GDM1 (cell line): ENCODE measurements at places on chromosomes 2 and 18.

DNA sequence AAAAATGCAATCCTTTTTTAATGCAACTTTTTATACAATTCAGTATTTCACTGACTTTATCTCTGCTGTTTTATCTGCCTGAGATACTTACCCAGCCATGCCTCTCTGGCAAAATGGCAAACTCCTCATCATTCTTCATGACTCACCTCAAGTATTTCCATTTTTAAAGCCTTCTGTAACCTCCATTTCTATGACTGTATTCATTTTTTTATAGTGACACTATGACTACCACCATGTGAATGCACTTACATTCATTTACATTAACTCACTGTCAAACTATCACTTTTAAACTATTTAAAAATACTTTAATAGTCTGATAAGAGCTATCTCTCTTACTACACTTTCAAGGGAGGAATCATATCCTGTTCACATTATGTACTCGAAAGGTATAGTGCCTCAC, 99.4 kb upstream of the SCN7A start:
- no peak for DNase-seq

DNA sequence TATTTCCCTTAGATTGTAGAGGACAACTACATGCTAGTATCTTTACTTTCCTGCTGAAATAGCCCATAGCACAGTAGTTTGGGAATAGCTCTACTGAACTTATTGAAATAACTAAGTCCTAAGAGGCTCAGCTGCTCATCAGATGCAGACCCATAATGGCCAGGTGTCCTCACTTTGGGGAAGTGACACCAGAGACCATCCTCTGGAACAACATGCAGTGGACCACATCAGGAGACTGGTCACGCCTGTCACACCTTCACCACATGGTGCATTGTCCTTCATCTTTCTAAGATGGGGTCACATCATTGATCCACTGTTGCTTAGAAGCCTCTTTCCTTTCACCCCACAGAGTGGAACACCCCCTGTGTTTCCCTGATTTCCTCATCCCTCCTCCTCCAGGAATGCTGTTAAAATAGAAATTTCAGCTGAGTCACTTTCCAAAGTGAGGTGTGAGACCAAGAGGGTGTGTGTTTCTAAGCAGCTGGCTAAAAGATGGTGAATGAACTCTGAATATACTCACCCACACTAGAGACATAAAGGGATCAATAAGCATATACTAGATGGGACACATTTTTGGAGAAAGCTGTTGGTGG, 215.2 kb upstream of the LRRTM1 start:
- no peak for DNase-seq

GRCh38 chr18:13745696-13746095, 19.2 kb downstream of the RNMT start:
- no peak for DNase-seq

GRCh38 chr2:121359170-121359569, 74.2 kb upstream of the TFCP2L1 start:
- no peak for DNase-seq

DNA sequence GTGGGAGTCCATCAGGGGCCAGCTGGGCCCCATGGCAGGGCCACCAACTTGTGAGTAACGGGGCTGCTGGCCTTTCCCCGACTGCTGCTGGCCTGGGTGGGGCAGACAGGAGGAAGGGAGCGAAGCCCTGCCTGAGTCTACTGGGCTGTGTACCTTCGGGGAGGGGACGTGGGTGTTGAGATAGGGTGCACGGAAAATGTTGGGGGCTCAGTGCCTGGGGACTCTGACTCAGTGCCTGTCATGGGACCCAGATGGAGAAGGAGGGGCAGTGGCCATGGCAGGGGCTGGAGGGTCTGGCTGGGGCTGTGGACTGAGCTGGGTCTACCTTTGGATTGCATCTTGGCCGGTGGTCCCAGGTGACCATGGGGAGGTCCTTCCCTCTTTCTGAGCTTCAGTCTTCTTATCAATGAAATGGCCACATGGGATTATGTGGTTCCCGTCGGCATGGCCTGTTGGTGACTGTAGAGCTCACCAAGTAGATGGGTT, 4.0 kb downstream of the SLC4A3 start:
- no peak for DNase-seq

GRCh38 chr2:101087638-101088037, 63.5 kb downstream of the TBC1D8 start:
- no peak for DNase-seq

GRCh38 chr2:39521876-39522517, 84.9 kb upstream of the MAP4K3 start:
- no peak for DNase-seq

DNA sequence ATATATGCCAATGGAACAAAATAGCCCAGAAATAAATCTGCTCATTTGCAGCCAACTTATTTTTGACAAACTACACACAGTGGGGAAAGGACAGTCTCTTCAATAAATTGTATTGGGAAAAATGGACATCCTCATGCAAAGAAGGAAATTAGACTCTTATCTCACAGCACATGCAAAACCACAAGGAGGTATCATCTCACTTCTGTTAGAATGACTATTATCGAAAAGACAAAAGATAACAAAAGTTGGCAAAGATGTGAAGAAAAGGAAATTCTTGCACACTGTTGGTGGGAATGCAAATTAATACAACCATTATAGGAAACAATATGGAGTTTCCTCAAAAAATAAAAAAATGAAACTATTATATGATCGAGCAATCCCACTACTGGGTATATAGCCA, 16.3 kb upstream of the WDR75 start:
- DNase-seq: no peak

DNA sequence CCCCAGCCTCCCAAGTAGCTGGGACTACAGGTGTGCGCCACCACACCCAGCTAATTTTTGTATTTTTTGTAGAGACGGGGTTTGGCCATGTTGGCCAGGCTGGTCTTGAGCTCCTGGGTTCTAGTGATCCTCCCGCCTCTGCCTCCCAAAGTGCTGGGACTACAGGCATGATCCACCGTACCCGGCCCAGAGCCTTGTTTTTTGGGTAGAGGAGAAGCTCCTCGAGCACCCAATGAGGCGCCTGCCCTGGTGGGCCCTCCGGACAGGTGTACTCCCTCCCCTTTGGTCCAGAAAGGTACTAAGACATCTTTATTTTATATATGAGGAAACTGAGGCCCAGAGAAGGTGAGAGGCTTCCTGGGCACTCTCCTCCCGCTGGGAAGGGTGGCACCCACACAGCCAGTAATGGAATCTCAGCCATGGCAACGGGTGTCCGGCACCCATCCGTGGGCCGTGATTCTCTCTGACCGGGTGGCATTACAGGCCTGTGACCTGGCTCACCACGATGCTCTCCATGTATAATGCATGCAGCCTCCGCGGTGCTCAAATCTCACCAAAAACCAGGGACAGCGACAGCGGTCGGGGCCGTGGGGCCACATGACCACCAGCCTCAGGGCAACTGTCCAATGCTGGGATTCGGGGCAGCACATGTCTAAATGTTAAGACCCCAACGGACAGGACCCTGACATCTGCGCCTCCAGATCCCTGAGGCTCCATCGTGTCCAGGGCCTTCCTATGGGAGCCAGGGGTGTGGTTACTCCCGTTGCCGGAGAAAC, 16.8 kb upstream of the KLHL30 start:
- DNase-seq: no peak

GRCh38 chr2:29742656-29743055, 178.7 kb downstream of the ALK start:
- DNase-seq: no peak

DNA sequence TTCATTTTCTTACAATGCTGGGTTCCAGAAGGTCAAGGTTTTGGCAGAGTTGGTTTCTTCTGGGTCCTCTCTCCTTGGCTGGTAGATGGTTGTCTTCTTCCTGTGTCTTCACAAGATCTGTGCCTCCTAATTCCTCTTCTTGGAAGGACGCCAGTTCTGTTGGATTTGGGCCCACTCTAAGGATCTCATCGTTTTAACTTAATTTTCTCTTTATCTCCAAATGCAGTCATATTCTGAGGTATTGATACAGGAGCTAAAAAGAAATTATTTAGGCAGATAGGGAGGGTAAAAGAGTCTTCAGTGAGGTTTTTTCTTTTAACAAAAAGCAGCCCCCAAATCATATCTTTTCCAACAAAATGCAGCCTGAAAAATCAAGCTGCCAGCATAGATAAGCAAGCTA, 998.4 kb downstream of the SOCS6 start:
- DNase-seq: no peak

DNA sequence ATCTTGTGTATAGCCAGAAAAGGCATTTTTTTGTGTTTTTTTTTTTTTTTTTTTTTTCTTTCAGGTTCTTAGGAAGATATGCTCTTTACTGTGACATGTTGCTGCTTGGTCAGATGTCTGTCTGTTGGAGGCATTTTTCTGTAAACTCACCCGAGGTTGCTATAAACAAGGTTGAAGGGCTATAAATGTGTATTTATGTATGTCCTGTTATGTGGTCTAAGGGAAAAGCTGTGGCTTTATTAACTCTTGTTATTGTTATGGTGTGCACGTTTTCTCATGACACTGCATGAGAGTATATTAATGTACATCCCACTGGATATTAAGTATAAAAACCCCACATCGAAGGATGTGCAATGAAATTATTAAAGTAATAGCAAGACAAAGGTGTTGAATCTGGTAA, 102.0 kb downstream of the ZNF532 start:
- no peak for DNase-seq

- no peak for DNase-seq
Measured at GRCh38 chr2:152716805-152717227, 445 bp downstream of the PRPF40A start.

- no peak for DNase-seq
Measured at GRCh38 chr2:240585101-240585500, 1.4 kb upstream of the CAPN10 start.

DNA sequence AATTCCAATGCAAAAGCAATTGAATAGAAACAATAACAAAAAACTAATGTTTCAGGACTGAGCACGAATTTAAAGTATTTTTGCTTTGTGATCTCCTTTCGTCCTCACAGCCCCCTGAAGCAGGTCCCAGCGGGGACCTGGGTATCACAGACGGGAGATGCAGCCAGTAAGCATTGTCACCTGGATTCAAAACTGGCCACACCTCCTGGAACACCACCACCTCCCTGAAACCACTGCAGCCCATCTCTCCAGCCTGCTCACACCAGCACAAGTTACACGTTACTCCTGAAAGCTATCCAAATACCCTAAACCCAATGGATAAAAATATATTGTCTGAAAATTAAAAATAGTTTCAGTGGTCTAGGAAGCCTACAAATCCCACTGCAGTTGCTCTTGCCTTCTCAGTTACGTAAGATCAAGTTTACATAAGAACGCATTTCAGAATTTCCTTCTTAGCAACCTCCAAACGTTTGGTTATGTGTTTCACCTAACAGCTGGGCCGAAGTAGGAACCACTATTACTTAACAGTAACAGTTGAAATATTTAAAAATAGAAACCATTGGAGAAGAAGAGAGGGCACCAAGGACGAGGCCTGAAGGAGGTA, 178.0 kb downstream of the HDAC4 start:
- no peak for DNase-seq

DNA sequence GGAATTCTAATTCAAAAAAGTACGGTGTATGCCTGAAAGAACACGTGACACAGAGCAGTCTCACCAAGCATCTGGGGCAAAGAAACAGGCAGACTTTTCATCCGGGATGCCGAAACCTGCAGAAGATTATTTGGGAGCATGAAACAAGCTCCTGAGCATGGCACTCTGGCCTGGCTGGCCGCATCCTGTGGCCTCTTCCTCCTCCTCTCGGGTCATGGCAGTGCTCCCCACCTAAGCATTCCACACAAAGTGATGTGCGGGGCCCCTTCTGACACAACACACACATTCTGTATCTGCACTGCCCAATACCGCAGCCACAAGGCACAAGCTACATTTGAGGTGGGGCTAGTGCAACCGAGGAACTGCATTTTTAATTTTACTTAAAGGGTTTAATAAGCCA, 380.8 kb downstream of the NBAS start:
- DNase-seq: no peak

GRCh38 chr2:30272761-30273573, 41.6 kb downstream of the LBH start:
- no peak for DNase-seq

- DNase-seq: no peak
Measured at GRCh38 chr2:42819160-42819559, 26.8 kb upstream of the HAAO start.

DNA sequence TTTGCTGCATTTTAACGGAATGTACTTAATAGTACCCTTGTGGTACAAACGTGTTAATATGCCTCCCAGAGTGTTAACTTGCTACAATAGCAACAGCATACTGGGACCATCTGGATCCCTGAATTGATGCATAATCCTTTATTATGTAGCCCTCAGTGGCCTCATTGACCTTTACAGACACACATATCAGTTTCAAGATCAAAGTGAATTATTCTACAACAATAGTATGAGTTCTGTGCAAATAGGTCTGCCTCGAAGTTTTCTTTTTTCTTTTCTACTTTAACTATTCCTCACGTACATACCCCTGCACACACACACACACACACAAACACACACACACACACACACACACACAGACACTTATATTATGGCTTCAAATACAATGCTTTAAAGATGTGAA, 1622.1 kb downstream of the LRP1B start:
- DNase-seq: no peak

DNA sequence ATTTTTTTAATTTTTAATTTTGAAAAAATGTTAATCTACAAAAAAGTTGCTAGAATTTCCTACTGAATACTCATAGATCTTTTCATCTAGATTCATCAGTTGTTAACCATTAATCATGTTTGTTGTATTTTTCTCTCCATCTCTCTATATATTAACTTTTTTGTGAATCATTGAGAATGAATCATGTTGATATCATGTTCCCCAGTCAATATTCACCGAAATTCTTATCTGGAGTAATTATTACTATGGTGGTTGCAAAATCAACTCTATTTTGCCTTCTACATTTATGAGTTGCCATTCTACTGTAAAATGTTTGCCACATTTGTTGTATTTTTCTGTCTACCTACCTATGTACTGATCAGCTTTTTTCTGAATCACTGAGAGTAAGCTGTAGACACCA, 154.0 kb downstream of the SPP2 start:
- no peak for DNase-seq

DNA sequence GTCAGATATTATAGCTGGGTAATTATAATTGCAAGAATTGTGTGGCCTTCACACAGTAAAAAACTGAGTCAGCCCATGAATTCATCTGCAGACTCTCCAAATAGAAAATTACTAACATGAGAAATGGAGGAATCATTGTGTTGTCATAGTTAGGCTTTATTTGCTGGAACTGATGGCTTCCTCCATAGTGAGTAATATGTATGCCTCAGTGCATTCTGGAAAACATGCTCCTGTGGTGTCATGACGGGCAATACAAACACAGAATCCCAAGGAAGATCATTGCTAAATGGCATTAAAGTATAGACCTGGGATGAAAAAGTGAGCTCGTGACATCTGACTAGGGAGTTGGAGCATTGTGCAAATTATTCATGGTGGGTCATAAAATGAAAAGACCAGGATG, 23.6 kb upstream of the NMS start:
- no peak for DNase-seq
